DMS153 (cell line): ENCODE measurements at places on chromosomes 13 and 19.

DNA sequence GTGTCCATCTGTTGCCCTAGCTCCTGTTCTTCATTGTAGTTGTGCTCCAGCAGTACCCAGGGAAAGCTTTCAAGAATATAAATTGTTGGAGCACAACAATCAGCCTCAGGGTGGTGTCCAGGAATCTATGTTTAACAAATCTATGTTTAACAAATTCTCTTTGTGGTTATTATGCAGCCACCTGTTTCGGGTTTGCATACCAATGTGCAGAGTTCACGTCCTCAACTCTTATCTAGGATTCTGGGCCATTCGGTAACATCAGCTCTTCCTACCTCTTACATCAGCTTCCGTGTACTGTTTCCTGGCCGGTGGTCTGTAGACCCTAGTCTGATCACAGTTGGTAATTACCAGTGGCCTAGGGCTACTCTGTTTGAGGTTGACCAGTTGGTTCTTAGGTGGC lies 17.0 kb downstream of the MTUS2 start:
- no peak for DNase-seq

GRCh38 chr19:45717983-45718650 lies 12.6 kb downstream of the FBXO46 start:
- DNase-seq, result no peak

- DNase-seq, result no peak
Measured at GRCh38 chr13:113431171-113431570, 22.1 kb downstream of the ADPRHL1 start.

DNA sequence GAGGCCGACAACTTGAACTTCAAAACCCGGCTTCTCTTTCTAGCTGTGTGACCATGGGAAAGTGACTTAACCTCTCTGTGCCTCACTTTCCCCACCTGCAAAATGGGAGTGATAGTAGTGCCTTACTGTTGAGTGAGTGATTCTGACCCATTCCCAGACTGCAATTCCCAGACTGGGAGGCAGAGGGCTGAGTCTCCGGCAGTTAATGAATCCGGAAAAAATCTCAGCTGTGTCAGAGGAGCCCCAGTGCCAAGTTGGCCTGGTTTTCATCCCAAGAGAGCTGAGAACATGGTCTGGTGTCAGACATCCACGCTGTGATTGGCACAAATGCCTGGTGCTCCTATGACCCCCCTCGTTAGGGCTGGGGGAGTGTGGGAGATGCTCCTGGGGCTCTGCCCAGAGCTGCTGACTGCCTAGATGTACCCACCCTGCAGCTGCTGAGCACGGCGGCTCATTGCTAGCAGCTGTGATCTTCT lies 50.0 kb downstream of the PIN1 start:
- DNase-seq, result no peak

DNA sequence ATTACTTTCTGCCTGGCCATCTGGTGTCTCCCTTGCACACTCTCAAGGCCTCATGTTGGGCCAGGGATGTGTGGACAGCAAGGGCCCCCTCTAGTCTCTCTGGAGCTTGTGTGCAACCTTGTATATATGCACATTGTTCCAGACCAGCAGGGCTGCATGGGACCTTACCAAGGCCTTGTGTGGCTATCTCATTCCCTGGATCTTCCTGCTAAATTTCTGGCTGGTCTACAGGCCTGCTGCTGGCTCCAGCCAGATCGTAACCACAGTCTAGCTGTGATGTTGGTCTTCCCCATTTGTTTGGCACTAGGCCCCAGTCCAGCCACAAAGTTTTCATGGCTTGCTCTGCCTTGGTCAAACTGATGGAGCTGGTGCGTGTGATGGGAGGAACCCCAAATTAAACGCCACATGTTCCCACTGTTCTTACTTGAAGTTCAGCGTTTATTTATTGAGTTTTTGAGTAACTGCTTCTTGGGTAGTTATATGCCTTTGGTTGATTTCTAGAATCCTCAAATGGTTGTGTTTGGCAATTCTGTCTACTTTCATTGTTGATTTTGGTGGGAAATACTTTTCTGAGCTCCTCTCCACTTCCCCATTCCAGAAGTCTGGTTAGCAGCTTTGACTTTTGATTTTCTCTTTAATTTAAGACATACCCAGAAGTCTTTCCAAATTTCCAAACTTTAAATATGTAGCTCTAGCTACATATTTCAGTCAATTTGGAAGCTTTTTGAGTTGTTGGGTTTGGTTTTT lies 56.4 kb downstream of the SIPA1L3 start:
- no peak for DNase-seq
